ENCODE measurements at places on chromosomes 16 and 17.
A peak's percentile ranks its signal among the peaks of the same experiment; 100 is the strongest.

- DNase-seq: no peak
These were observed 119.3 kb downstream of the STX8 start for GRCh38 chr17:9456330-9456729.

DNA sequence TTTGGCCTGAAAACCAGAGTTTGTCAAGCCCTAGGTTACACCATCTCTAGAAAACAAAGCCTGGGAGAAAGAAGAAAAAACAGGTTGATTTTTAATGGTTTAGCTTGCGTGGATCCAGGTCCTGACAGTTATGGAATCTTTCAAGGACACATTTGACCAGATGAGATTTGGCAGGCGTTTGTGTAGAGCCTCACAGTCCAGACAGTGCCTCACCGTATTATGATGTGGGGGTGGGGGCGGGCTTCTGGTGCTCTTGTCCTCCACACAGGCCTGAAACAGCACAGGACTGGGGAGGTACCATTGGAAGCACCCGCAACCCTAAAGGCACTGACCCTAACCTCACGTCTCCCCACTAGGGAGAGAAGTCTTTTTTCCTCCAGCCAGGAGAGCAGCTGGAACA, 19.6 kb downstream of the MVP start:
- no peak for DNase-seq

- no peak for DNase-seq
These were observed 120.3 kb upstream of the CHMP6 start for GRCh38 chr17:80871341-80871740.

- no peak for DNase-seq
These were observed 36.8 kb downstream of the NLRC5 start for GRCh38 chr16:57025941-57026777.

DNA sequence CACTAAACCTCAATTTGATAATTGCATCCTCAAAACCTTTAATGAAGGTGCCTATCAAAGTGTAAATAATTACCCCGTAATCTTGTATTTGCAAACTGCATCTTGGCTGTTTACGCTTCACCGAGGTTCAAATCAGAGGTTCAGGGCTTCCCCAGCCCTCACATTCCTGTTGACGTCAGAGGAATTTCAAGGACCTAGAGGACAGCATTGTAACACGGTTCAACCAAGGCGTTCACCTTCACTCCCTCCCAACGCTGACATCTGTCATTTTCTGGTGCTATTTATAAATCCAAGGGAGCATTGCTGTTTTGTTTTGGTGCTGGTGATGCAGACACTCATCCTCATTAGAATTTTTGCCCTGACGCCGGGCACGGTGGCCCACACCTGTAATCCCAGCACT, 691.6 kb upstream of the RBFOX1 start:
- no peak for DNase-seq

- DNase-seq: peak; percentile 28
These were observed 227.9 kb downstream of the MAF start for GRCh38 chr16:79372503-79373184.

- no peak for DNase-seq
These were observed 54.6 kb downstream of the PLD6 start for GRCh38 chr17:17151541-17151940.

Measured in retinal pigment epithelial cell (primary cell).